ENCODE measurements at places on chromosomes 4 and X.

GRCh38 chr4:149885896-149886295, 70.3 kb upstream of the IQCM start:
- no peak for DNase-seq

- DNase-seq, result no peak
These were observed 66.5 kb downstream of the MAMLD1 start for GRCh38 chrX:150429594-150429993.

GRCh38 chr4:62232814-62233213, 1032.7 kb downstream of the ADGRL3 start:
- no peak for DNase-seq

DNA sequence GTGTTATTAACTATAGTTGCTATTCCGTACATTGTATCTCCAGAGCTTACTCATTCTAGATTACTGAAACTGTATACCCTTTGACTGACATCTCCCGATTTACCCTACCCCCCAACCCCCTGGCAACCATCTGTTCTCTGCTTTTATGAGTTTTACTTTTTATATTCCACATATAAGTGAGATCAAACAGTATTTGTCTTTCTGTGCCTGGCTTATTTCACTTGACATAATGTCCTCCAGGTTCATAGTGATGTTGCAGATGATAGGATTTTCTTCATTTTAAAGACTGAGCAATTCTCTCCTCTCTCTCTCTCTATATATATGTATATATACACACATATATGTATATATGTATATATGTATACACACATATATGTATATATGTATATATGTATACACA, 54.6 kb downstream of the CFAP299 start:
- DNase-seq, result no peak

- no peak for DNase-seq
These were observed 46.5 kb downstream of the CWH43 start for GRCh38 chr4:49032440-49033161.
